ENCODE measurements at places on chromosomes 12 and 14.

DNA sequence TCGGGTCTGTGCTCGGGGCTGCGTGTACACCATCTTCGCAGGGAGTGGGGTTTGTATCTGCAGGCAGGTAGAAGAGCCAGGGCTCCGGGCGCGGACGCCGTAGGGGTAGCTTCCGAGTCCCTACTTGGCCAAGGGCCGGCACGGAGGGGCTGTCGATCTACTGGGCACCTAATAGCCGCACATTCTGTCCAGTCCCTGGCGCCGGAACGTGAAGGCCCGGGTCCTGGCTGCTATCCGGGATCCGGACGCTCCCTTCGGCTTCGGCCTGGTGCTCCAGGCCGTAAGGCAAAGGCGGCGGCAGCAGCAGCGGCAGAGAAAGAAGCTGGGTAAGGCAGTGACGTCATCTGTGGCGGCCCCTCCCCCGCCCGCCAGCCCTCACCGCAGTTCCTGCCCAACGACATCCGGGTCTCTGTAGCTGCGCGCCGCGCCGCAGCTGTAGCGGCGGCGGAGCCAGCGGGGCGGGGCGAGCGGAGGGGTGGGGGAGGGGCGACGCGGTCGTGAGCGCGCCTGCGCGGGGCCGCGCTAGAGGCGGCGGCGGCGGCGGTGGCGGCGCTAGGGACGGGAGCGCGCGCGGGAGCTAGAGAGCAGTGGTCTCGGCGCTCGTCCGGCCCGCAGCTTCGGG, at the start of gene PPM1A:
Gene PPM1A (plus strand): TSS at position 525 of the 622 bp plus-strand sequence. CDS start 33,483 bp downstream, outside the sequence.
- DNase-seq: peak; percentile 96

DNA sequence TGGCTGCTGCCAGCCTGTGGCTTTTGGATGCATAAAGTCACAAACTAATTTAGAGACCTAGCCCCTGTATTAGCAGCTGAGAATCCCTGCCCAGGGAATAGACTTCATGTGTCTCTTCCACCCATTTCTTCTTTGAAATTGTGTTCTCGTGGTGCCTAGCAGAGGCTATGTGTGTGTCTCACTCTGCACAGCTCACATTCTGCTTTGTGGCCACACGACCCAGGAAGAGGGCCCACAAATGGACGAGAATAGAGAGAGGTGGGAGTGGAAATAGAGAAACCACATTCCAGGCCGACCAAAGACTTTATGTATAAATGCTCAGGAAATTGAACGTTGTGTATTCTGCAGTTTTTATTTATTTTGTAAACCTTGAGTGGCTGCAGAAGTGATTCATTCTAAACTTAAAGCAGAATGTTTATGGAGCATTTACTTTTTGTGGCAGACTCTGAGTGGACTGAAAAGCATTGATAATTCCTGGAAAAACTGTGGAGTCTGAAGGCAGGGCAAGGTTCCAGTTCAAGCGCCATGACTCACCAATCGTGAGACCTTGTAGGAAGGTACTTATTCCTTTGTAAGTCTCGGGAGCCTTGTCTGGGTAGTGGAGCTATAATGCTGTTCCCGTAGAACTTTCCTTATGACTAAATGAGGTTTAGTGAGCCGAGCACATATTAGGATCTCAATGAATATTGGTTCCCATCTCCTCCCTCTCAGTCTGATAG, 9.1 kb downstream of the B4GALNT3 start:
- DNase-seq: peak; percentile 94

DNA sequence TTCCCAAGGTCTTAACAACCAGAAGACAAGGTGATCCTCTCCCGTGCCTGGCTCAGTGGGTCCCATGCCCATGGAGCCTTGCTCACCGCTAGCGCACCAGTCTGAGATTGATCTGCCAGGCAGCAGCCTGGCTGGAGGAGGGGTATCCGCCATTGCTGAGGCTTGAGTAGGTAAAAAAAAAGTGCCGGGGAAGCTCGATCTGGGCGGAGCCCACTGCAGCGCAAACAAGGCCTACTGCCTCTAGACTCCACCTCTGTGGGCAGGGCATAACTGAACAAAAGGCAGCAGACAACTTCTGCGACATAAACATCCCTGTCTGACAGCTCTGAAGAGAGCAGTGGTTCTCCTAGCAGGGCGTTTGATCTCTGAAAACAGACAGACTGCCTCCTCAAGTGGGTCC, 104.0 kb downstream of the C14orf39 start:
- DNase-seq: no peak

GRCh38 chr12:96902076-96902475, 5.0 kb upstream of the NEDD1 start:
- DNase-seq: no peak

- no peak for DNase-seq
These were observed 7.1 kb downstream of the PGAM5 start for GRCh38 chr12:132717531-132718387.

GRCh38 chr12:26721800-26722199, 111.2 kb downstream of the ITPR2 start:
- DNase-seq: no peak

GRCh38 chr12:53578783-53579182, 47.4 kb downstream of the ATF7 start:
- no peak for DNase-seq

DNA sequence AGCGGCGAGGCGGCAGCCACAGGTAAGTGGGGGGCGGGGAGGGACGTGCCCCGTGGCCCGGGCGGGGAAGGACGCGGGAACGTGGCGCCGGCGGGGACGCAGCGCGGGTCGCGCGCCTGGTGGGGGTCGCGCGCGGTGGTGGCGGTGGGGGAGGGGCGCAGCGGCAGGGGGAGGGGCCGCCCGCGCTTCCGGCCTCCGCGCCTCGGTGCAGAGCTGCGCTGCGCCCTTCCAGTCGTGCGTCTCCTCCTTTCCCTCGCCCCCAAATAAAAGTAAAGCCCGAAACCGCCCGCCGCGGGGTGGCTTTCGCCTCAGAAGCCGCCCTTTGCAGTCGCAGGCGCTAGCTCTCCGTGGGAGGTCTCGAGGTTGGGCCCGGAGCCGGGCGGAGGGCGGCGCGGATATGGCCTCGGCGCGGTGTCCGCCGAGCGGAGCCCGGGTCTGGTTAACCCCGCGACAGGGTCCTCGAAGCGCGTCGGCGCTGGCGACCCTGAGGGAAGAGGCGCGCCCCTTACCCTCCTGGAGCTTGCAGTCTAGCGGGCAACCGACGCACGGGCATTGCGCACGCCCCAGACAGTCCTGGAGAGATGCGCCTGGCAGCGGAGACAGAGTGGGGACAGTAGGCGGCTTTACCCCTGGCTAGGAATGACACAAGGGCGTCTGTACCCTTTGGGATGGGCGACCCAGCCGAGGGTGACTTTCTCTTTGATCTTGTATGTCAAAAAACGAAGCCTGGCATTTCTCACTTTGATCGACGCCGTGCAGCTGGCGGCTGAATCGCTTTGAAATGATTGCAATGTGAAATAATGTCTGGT, 589 bp downstream of the ATF1 start:
- peak; percentile 67 for DNase-seq

- DNase-seq: no peak
These were observed 152.3 kb downstream of the RAD51B start for GRCh38 chr14:67971627-67972625.

- DNase-seq: no peak
These were observed 146.5 kb downstream of the CFAP54 start for GRCh38 chr12:96635844-96636243.

GRCh38 chr12:5873281-5873919, 71.7 kb downstream of the ANO2 start:
- DNase-seq: no peak

GRCh38 chr14:89394972-89395371, 22.1 kb downstream of the FOXN3 start:
- DNase-seq: no peak

DNA sequence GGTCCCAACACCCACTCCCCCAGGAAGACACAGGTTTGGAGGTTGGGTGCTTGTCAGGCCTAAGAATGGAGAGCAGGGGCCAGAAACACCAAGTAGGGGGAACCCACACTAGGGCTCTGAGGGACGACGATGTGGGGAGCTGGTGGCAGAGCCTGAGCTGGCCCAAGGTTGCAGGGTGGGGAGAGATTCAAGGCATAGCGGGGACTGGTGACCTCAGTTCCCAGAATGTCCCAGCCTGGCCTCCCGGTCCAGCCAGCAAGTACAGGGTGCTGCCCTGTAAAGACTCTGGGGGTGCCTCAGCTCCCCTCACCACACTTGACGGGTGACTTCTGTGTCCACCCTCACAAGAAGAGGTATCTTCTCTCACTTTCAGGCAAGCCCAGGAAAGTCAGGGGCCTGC, 86.7 kb downstream of the ALG10 start:
- no peak for DNase-seq

- no peak for DNase-seq
These were observed 165.9 kb downstream of the ETV6 start for GRCh38 chr12:11815397-11815796.

DNA sequence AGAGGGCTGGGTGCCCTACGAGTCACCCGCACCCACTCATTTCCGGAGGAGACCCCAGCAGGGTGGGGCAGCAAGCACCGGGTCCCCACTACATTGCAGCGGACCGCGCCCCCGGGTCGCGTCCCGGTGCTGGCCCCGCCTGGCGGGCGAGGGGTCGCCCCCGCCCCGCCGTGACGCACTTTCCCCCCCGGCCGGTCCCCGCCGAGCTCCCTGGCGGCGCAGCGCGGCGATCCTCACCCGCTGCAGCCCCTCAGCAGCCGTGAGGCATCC, 106.1 kb downstream of the PRICKLE1 start:
- DNase-seq: no peak

DNA sequence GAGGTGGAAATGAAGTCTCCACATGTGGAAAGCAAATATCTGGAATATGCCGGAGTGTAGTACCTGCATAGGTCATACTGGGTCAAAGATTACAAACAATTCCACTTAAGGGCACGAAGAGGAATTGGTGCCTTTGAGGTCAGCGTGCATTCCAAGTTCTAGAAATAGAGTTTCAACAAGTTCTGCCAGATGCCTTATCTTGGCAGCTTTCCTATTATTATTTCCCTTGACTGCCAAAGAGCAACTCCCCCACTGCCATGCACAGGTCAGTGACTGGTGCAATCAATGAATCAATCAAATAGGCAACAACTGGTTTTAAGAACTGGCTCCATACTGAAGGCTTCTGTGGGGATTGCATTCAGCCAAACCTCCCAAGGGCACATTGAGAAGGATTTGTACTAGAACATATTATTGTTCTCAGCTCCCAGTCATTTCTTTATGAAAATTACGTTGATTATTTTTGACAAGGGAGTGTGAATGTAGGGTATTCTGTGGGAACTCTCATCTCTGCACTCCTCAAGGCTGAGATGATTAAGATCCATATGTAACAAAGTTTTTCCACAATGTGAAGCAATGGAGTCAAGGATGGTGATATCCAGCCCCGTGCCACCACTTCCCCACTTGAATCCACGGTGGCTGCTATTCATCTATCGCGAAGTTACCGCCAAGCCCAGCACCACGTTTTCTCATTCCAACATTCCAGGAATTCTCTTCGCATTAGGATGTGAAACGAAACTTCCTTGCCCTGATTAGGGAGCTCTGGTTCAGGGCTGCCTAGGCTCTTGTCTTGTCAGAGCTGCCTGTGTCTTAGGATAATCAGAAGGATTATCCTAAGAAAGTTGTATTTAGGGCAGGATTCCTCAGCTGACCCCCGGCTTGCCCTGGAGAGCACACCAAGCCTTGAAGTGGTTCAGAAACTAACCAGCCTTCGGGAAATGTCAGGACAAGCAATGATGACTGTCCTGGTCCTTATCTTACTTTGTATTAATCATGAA, 115.1 kb upstream of the PCED1B start:
- DNase-seq: peak; percentile 62

GRCh38 chr14:94047581-94047980, 21.4 kb downstream of the OTUB2 start:
- no peak for DNase-seq

- peak; percentile 100 for DNase-seq
These were observed 79.3 kb downstream of the SSPN start for GRCh38 chr12:26274441-26275312.

- peak; percentile 89 for DNase-seq
These were observed 167.8 kb upstream of the HIF1A start for GRCh38 chr14:61527325-61528100.

DNA sequence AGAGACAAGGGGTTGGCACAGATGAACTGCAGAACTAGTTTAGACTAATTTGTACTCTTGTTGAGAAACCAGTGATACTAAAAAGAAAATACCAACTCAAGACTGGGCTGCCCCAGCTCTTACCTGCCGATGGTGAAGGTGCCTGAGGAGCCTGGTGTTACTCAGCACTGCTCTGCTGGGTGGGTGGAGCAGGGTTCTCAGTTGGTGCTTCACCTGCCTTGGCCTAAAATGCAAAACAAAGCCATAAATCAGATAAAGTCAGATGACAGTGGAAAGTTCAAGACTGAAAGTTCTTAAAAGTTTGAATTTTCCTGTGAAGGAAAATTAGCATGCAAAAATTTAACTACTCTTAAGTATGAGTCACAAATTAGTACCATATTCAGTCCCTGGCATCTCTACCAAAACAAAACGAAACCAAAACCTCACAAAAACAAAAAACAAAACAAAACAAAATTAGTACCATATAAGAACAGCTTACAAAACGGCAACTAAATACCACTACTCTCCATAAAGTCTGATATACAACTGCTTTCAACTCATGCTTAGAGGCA, 21.9 kb downstream of the YBX3 start:
- no peak for DNase-seq

GRCh38 chr12:65891987-65892481, 67.8 kb downstream of the HMGA2 start:
- DNase-seq: peak; percentile 95

- DNase-seq: peak; percentile 71
These were observed 67.0 kb upstream of the MAX start for GRCh38 chr14:65169351-65169750.

GRCh38 chr14:90381011-90381786, 15.6 kb upstream of the CALM1 start:
- DNase-seq: peak; percentile 51

DNA sequence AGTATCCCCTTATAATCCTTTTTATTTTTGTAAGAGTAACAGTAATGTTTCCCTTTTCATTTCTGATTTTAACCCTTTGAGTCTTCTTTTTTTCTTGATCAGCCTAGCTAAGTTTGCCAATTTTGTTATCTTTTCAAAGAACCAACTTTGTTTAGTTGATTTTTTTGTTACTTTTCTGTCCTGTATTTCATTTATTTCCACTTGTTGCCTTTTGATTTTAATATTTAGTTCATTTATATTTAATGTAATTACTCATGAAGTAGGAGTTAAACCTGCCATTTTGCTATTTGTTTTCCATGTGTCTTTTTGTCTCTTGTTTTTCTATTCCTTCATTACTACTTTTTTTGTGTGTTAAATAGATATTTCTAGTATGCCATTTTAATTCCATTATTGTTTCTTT, 146.4 kb downstream of the ANO6 start:
- no peak for DNase-seq
